ENCODE measurements at places on chromosomes 2 and 18.

DNA sequence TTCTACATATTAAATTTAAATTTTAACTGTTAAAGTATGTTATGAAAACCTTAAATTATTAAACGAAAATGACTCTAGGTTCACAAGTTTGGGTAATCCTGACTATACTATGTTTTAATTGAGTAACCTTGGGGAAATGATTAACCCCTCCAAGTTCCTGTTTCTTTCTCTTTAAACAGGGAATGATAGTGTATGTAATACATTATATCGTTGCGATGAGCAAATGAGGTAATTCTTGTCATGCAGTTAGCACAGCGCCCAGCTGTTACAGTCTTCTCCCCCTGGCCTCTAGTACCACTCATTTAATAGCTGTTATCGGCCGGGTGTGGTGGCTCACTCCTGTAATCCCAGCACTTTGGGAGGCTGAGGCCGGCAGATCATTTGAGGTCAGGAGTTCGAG is 80.4 kb downstream of the MTA3 start:
- no peak for DNase-seq

GRCh38 chr2:39228413-39229209 is 15.2 kb downstream of the CDKL4 start:
- no peak for DNase-seq

GRCh38 chr2:134231301-134231964 is 22.4 kb upstream of the MGAT5 start:
- DNase-seq, result no peak

GRCh38 chr2:188292348-188293239 is 920 bp downstream of the GULP1 start:
- peak; percentile 92 for DNase-seq

DNA sequence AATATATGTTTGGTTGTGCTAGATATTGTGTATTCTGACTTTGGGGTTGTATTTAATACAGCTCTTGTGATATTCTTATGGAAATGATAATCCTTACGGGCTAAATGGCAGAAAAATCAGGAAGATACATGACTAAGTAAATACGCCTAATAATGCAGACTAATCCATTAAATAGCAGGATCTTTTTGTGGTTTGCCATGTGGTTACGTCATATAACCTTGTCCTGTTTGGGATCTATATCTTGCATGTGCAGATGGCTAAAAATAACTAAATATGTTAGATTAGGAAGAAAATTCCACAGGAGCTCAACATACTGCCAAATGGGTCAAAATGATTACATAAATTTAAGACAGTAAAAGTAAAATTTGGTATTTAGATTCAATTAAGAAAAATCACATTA is 83.0 kb downstream of the NEB start:
- no peak for DNase-seq

DNA sequence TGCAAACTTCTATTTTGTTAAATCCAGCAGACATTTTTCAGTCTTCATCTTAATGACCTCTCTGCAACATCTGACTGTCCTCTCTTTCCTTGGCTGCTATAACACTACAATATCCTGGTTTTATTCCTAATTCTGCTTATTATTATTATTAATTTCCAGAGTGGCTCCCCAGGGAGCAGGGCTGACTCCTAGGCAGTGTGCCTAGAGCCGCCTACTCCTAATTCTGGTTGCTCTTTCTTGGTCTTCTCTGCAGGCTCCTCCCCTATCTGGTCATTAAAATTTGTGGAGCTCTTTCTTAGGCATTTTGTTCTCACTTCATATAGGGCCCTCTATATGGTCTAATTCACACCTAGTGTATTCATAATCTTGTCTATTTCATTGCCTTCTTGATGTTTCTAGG is 10.8 kb downstream of the LOXL3 start:
- no peak for DNase-seq

DNA sequence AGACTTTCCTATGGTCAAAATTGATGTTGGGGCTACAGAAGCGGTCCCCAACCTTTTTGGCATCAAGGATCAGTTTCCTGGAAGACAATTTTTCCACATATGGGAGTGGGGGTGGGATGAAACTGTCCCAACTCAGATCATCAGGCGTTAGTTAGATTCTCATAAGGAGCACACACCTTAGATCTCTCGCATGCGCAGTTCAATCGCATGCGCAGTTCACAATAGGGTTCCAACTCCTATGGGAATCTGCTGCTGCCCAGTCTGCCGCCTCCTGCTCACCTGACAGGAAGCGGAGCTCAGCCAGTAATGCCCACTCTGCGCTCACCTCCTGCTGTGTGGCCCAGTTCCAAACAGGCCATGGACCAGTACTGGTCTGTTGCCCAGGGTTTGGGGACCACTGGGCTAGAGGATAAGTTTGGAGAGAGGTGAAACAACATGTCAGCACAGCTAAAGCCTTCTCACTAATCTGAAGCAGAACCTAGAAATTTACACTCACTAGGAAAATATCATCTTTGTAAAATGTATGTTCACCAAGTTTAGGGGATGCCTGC is 410.8 kb upstream of the ZNF804A start:
- DNase-seq, result no peak

- no peak for DNase-seq
Observed at GRCh38 chr2:19456705-19457309, 98.4 kb upstream of the OSR1 start.

DNA sequence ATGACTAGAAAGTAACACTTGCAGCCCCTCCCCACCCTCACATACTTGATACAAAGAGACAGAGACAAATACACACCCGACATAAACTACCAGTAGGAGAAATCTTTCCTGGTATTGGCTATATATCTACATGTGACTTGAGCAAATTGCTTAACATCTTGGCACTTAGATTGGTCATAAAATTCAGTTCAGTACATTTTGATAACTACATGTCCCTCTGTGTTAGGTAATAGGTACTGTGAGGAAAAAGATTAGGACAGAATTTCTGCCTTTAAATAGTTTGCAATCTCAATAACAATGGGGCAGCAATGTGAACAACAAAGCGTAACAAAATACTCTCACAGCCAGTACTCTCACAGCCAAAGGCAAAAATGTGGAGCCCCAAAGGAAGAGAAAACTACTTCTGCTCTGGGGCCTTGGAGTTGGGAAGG is 670.0 kb upstream of the ACVR2A start:
- DNase-seq, result no peak

- DNase-seq, result no peak
Observed at GRCh38 chr2:14530506-14530905, 102.0 kb upstream of the LRATD1 start.

DNA sequence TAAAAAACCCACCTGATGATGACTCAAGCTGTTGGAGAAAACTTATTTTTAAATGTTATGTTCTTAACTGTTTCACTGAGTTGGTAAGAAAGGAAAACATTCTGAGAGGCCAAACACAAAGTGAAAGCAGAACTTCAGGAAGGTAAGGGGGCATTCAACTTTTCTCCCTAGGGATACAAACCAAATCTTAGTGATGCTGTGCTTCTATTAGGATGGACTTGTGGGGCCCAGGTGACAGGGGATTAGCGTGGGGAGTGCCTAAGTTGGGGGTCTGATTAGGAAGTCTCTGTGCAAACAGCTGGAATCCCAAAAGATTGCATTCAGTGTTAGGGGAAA is 18.5 kb downstream of the PDCL3 start:
- no peak for DNase-seq

- DNase-seq, result no peak
Observed at GRCh38 chr2:42844901-42845821, 52.8 kb upstream of the HAAO start.

GRCh38 chr2:161077367-161078210 is 82.6 kb upstream of the TANK start:
- DNase-seq, result no peak

DNA sequence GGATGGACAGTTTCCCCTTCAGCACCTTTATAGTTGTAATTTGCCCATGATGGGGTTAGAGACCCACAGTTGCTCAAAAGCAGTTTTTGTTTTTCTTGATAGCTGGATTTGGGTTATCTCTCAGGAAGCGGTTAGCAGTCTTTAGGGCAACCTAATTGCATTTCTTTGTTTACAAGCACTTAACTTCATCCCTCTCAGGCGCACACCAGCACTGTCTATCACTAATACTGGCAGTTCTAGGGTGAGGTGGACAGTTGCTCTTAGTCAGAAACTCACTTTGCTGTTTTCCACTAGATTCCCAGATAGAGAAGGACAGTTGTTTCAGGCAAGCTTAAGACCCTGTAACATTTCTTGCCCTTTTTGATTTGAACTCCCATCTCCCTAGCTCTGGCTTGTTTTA is 146.0 kb downstream of the AGAP1 start:
- no peak for DNase-seq

DNA sequence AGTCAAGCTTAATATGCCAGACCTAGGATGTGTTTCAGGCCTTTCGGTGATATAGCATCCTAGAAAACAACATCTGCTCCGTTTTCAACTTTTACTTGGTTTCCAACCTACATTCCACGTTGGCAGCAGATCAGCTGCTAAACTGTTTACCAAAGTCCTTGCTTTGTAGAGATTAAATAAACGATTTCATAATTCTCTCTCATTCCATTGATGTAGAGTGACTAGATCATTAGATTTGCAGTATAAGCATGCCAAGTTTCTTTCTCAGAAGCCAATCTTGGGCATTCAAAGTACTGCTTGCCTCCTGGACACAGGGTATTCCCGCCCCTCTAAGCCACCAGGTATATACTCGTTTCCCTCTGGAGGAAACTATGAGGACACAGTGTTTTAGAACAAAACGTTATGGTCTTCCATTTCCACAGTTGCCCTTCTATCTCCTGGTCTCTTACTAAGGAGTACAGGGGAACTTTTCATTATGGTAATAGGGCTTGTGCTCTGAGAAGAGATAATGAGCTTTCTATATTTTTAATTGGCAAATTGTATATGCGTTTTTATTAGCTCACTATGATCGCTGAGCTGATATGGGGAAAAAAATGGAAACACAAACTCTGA is 10.5 kb upstream of the INSIG2 start:
- DNase-seq, result no peak
